ENCODE measurements at places on chromosomes 6 and 20.

DNA sequence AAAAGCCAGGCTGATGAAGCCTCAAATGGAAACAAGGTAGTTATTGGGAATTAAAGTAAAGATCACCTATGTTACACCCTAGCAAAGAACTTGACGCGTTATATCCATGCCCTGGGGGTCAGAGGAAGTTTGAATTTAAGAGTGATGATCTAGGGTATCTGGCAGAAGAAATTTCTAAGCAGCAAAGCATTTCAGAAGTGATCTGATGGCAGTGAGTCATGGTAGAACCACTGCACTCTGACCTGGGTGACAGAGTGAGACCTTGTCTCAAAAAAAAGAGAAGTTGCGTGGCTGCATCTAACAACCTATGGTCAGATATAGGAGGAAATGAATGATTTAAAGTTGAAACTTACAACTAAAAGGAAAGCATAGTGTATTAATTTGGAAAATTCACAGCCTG lies 45.2 kb downstream of the SCP2D1 start:
- DNase-seq: no peak

GRCh38 chr6:163630572-163630971 lies 216.1 kb downstream of the QKI start:
- DNase-seq: no peak

- DNase-seq: peak; percentile 30
Observed at GRCh38 chr6:73969971-73970970, 274.3 kb downstream of the CD109 start.

GRCh38 chr6:151213352-151213751 lies 26.4 kb upstream of the AKAP12 start:
- DNase-seq: no peak

- no peak for DNase-seq
Observed at GRCh38 chr6:1838604-1839213, 229.0 kb downstream of the FOXC1 start.

DNA sequence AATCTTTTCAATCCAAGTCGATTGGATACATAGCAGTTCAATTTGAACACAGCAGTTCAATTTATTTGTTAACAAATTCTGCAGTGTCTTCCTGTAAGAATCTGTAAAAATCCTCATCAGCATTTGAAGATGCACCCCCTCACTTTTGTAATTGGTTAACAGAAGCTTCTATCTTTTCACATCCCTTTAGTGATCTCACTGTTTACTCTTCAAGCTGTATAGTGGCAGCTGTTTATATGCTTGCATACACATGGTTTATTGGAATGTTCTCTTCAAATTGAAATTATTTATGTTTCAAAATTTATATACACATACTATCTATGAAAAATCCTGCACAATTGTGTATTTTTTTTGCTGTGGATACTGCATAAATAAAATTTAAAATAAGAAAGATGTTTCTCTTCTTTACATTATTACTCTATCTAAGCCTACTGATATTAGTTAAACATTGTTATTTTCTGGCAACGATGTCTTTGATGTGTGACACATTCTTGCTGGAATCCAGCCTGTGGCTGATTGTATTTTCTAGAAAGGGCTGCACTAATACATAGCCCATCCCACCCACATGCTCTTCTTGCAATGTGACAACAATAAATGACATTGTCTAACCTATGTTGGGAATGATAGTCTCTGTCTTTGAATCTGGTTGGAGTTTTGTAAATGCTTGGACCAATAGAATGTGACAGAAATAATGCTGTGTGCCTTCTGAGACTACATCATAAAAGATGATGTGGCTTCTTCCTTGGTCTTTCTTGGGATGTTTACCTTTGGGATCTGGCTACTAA lies 573.0 kb downstream of the CD109 start:
- DNase-seq: no peak

- no peak for DNase-seq
Observed at GRCh38 chr6:74979065-74979766, 226.6 kb downstream of the COL12A1 start.

GRCh38 chr6:19452495-19452894 lies 384.7 kb upstream of the ID4 start:
- DNase-seq: no peak

DNA sequence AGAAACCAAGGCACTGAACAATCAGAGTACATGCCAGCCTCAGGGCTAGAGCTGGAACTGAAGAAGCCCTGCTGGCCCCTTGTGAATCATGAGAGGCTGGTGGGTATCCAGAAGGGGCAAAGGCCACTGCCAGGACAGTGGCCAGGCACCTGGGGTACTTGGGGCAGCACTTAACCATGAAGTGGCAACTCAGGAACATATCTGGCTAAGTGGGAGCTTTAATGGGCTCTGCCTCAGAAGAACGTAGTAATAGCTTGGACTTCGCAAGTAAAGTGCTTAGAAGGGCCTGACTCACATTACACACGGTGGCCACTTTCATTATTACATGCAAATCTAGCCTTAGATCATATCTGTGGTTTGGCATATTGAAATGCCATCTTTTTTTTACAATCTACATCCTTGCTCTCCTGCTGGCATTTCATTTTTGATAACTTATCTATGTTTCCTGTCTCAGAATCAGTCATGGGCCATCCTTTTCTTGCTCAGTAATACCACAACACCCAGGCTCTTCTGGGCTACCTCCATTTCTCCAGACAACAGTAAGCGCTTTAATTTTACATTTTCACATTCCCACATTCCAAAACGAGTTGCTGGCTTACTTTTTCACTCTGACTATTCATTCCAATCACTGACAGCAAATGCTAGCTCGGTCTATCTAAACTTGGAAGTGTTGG lies 21.6 kb downstream of the NAPB start:
- peak; percentile 55 for DNase-seq

GRCh38 chr6:138588805-138589434 lies 89.6 kb upstream of the NHSL1 start:
- DNase-seq: peak; percentile 66

- no peak for DNase-seq
Observed at GRCh38 chr6:142193621-142194020, 46.6 kb downstream of the VTA1 start.

DNA sequence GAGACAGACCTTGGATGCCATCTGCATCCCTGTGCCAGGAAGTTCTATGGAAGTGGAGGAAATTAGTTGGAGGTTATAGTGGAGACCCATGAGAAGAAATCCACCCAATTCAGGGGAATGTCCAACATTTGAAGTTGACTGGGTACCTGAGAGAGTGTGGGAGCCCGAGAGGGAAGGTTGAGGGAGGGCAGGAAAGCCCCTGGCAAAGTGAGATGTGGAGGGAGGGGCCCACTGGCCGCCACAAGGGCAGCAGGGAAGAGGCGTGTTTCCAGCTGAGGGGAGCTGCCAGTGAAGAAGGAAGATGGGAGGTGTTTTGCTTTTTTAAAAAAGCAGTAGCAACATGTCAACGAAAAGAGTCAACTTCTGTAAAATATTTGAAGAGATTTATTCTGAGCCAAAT lies 16.3 kb upstream of the SERPINB9 start:
- DNase-seq: no peak

GRCh38 chr20:23024701-23025100 lies 10.4 kb upstream of the SSTR4 start:
- no peak for DNase-seq

GRCh38 chr20:8067082-8067481 lies 47.5 kb upstream of the TMX4 start:
- DNase-seq: no peak

DNA sequence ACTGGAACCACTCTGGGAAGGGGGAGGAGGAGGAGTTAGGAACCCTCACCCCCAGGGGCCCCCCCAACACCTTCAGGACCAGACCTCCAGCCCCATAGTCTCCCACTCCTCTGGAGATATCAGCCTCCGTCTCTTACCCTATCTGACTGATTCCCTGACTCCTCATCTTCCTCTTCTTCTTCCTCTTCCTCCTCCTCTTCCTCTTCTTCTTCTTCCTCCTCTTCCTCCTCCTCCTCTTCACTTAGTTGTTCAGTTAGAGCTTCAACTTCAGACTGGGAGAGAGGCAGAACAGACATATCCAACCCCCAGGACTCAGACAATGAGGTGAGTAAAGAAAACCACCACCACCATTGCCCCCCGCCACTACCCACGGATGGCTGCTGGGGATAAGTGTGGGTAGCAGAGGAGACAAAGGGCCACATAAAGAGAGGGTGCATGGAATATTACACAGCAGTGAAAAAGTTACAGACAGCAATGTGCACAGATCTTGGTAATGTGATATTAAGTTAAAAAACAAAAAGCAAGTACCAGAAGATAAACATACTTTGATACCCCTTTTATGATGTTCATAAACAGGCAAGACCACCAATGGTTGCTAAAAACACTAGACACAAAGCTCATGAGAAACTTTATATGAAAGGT lies 8.0 kb downstream of the EHMT2 start:
- DNase-seq: no peak

DNA sequence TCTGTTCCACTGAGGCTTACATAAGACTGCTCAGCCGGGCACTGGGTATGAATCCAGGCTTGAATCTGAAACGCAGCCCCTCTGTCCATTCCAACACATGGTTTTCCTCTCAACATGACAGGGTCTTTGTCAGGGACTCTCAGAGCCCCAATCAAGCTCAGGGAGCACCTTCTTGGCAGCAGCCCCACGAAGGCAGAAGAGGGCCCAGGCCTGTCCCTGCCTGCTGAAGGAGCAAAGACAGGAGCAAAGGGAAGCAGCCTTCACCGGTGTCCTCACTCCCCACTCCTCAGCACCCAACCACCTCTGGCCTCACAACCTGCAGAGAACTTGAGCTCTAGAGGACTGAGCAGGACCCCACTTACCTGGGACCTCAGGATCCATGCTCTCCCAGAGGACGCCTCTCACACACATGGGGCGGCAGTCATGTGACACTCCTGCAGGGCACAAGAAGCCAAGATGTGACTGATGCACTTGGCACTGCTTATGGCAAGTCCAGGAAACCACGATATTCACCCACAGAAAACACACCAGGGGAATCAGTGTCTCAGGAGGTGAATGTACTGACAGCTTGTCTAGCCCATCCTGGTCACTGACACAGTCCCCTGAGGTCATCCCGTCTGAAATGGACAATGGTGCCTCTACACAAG lies 4.3 kb downstream of the SNHG17 start:
- no peak for DNase-seq

DNA sequence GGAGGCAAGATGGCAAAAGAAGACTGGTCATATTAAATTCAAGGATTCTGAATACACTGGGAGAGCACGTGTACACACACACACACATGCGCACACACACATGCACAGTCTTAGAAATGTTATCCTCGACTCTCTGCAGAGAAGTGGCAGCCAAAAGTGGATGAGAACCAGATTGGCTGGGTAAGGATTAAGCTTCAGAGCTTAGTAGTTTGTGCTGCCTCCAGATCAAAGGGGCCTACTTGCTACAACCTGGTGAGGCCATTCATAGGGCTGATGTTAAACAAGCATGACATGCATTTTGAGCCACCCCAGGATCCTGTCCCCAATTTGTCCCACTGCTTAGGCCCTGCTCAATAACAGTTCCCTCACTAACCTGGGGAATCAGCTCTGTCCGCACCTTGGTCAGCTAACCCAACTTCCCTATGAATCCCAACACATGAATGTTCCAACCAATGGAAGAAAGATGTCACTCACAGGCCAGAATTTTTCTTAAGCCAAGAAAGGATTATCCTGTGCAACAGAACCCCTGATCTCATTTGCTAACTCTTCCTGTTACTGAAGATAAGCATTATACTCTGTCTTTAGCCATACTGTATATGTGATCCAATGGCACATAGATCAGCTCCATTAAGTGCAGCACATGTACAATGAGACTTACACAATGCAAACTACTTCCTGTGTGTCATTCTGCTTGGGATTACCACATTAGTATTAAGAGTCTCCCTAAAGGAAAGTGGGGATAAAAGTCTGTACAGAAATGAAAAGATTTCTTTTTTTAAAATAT lies 31.0 kb downstream of the TOMM6 start:
- peak; percentile 85 for DNase-seq

DNA sequence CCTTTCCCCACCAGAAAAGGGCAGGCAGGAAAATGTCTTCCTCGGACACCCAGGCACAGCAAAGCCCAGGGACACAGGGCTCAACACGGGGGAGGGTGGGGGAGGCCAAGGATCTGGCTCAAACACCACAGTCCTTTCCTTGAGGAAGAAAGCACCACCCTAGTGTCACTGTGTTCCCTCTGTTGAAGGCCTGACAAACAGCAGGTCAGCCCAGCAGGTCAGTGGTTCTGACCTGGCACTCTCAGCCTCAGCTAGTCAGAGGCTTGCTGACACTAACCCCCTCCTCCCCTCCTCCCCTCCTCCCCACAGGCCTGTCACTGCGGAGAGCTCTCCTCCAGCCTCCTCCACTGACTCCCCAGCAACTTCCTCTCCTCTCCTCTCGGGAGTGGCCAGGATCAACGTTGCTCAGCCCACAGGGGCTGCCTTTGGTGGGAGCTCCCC lies 239.6 kb downstream of the LRFN2 start:
- DNase-seq: no peak

GRCh38 chr6:13101985-13102384 lies 226.4 kb downstream of the TBC1D7 start:
- no peak for DNase-seq

- DNase-seq: no peak
Observed at GRCh38 chr6:21246075-21246474, 347.5 kb upstream of the SOX4 start.

DNA sequence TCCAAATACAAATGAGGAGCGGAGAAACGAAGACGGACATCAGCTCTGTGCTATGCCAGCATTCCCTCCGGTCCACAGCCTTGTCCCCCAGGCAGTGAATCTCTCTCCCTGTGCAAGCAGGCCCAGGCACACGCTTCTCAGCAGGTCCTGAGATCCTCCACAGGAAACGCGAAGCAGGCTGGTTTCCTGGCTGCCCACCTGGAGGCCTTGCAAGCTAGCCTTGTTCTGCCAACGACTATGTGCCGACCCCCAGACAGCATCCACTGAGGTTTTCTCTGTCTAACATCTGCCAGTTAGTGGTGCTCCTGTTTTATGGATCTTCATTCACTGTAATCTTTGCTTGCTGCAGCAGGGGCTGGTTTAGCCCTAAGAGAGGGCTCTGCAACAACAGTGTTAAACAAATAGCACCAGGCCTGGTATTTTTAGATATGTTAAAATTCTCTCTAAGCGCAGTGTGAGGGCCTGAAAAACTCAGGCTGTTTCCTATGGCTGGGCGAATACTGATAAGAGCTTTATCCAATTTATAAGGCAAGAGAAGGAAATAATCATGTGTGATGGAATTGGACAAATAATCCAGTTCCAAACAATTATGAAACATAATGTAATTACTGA lies 386.0 kb upstream of the ARID1B start:
- no peak for DNase-seq

- DNase-seq: no peak
Observed at GRCh38 chr6:119333063-119333609, 16.4 kb downstream of the MAN1A1 start.

- no peak for DNase-seq
Observed at GRCh38 chr6:160036331-160036695, 67.4 kb downstream of the IGF2R start.

GRCh38 chr6:116101790-116102189 lies 1.1 kb downstream of the NT5DC1 start:
- DNase-seq: no peak

Measured in erythroblast (primary cell).